NCI-H510A (cell line): ENCODE measurements at places on chromosomes 2 and 18.

- DNase-seq, result no peak
Observed at GRCh38 chr2:184555352-184555751, 43.0 kb upstream of the ZNF804A start.

GRCh38 chr18:10936176-10937053 lies 213.0 kb downstream of the PIEZO2 start:
- no peak for DNase-seq

- DNase-seq, result no peak
Observed at GRCh38 chr2:236127010-236127409, 41.2 kb downstream of the GBX2 start.

DNA sequence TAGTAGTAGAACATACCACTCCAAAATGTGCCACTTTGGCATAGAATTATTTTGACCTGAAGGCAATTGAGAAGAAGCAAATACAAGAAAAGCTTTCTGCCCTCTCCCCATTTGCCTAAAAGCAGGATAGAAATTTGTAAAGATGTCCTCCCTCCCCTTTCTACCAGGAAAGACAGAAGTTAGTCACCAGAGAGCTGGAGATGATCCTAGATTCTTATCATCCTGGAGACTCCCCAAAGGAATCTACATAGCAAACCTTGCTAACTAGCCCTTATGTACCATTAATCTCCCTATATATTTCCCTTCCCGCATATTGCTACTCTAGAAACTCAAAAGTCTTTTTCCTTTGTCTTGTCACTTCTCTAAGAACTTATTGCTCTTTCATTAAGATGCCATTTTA lies 12.6 kb upstream of the TMEM37 start:
- DNase-seq, result no peak

- DNase-seq, result no peak
Observed at GRCh38 chr2:28357948-28358667, 34.5 kb upstream of the FOSL2 start.

GRCh38 chr2:175815537-175815936 lies 186.5 kb downstream of the LNPK start:
- no peak for DNase-seq

- DNase-seq, result no peak
Observed at GRCh38 chr2:224910574-224910925, 131.7 kb downstream of the DOCK10 start.

- no peak for DNase-seq
Observed at GRCh38 chr2:36339607-36340218, 15.9 kb upstream of the CRIM1 start.

DNA sequence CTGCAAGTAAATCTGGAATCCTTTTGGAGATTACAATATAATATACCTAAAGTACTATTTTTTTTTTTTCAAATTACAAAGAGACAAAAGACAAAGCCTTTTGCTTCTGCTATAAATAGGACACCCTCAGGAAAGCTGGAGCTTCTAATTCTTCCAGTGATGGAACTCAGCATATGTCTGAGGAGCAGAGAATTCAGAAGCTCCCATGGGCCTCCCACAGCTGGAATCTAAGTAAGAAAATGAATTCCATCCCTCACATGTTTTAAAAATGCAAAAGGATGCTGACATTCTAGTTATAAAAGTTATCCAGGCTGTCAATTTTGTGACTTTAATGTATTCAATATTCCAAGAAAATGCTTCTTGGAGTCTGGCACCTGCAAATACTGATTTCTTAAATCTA lies 571.3 kb upstream of the LRRTM4 start:
- DNase-seq, result no peak

GRCh38 chr2:68052717-68053422 lies 9.9 kb downstream of the C1D start:
- no peak for DNase-seq

DNA sequence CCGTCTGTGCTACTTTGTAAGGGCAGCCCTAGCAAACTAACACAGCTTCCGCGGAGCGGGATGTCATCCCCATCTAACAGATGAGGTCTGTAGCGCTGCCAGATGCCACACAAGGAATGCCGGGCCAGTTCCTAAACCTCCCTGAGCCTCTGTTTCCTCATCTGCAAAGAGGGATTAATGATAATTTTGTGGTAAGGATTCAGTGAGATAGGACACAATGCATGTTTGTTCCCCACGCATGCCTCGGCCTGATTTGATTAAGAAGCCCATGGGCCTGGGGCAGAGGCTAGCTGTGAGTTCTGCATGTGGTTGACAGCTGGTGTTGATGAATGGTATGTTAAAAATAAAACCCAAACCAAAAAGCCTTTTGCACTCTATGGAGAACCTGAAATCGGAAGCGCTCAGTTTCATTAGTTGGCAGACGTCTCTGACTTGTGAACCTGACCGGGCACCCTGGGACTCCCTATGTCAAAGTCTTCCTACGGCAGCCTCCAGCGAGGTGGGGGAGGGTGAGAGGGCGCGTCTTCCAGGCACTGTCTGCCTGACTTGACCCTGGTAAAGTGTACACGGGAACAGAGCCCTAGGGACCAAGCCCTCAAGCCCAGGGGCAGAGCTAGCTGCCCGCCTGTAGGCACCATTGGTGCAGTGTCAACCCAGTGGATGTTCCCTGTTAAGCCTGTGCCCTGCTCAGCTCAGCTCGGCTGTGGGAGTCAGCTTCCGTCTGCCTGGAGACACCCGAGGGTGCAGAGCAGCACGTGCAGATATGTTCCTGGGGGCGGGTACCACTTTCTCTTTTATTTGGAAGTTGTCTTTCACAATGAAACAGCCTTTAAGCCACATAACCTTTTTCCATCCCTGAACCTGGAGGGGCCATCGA lies 14.8 kb upstream of the INHBB start:
- DNase-seq, result no peak

- no peak for DNase-seq
Observed at GRCh38 chr18:46334868-46335281, 230.7 kb downstream of the HAUS1 start.

- no peak for DNase-seq
Observed at GRCh38 chr18:56240405-56240804, 398.0 kb downstream of the TXNL1 start.

GRCh38 chr2:177422271-177422670 lies 29.7 kb downstream of the AGPS start:
- no peak for DNase-seq

DNA sequence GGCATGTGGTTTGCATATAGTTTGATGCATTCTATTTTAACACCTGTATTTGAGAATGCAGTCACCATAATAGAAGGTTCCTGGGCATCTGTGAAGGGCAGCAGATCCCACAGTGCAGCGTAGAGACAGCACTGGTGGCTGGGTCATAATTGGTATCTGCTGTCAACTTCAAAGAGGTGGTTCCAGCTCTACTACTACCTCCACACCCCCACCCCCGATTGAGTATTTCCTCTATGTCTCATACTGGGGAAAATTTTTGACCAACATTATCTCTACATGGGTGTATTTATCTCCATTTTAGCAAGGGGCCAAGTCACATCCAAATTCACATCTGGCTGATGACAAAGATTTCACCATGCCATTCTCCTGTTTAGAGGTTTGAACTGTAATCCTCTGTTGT lies 43.0 kb downstream of the TRPM8 start:
- no peak for DNase-seq
